ENCODE measurements at places on chromosomes 5 and 9.
A peak's percentile ranks its signal among the peaks of the same experiment; 100 is the strongest.

DNA sequence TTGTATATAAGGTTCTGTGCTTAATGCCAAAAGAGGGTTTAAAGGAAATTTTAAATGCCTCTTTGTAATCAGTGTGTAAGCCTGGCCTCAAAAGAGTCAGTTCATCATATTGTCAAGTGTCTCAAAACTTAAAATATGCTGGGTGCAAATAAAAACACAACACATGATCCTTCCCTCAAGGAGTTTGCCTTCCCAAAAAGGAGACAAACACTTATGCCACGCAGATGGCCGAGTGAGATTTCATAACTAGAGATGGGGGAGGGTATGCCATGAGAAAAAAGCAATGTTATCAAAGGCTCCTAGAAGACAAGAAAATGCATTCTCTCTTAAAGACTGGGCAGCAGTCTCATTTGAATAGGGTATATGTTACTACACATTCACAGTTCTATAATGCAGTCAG lies 55.2 kb downstream of the FBXO38 start:
- DNase-seq = no peak

DNA sequence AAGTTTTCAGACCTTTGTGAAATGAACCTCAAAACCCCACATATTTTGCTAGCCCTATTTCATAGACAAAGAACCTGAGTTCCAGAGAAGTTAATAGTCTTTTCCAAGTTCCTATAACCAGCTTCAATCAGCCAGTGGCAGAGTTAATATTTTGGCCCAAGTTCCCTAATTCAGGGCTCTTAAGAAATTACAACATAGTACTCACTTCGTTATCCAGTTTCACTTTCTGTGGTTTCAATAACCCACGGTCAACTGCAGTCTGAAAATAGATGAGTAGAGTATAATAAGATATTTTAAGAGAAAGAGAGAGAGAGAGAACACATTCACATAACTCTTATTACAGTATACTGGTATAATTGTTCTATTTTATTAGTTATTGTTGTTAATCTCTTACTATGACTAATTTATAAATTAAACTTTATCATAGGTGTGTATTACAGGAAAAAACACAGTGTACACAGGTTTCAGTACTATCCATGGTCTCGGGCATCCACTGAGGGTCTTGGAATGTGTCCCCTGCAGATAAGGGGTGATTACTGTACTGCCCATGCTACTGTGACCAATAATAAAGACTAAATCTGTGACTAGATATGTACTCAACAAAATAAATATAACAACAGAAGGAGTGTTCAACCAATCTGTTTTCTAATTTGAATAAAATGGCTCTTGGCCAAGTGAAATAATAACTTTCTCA lies 9.3 kb upstream of the MYOT start:
- peak; percentile 9 for DNase-seq

DNA sequence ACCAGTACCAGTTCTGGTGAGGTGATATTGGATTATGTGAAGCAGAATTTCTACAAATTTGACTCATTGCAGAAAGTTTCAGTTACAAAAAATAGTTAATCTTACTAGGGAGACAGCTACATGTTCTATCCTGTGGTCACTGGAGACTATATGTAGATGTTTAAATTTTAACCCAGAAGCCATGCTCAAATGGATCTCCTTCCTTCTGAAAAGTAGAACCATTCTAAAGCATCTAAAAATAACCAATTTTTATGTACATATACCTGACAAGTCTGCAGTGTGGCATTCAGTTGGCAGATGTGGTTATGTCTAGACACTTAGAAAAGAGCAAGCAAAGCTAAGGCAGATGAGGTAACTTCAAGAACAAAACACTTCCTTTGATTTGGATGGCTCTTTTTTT lies 65.5 kb upstream of the POU4F3 start:
- DNase-seq = no peak

DNA sequence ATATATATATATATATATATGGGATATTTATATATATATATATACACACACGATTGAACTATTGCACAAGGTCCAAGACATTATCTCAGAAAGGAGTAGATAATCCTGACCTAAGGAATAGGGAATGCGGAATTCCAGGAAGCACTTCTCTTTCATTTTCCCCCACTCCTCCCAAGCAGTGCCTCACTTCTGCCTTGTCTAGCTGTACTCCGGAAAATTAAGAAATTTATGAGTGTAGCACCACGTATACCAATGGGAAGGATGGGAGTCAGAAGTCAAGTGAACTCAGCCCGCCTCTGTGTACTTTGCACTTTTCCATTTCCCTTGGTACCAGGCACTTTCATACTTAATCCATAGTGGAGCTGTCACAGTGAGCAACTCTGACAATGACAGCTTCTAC lies 10.9 kb downstream of the SLC36A1 start:
- DNase-seq = no peak

DNA sequence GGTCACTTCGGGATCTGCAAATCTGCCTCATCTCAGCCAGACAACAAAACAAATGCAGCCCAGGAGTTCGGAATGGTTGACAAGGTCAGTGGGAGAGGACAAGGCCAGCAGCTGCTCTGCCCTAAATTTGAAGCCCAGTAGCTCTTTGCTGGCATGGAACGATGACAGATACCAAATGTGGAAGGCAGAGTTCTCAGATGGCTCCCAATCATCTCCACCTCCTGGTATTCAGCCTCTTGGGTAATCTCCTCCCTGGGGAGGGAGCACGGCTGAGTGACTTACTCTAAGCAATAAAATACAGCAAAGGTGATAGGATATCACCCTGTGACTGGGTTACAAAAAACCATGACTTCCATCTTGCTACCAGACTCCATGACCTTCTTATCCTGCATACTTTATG lies 172.8 kb downstream of the ENTREP1 start:
- no peak for DNase-seq

DNA sequence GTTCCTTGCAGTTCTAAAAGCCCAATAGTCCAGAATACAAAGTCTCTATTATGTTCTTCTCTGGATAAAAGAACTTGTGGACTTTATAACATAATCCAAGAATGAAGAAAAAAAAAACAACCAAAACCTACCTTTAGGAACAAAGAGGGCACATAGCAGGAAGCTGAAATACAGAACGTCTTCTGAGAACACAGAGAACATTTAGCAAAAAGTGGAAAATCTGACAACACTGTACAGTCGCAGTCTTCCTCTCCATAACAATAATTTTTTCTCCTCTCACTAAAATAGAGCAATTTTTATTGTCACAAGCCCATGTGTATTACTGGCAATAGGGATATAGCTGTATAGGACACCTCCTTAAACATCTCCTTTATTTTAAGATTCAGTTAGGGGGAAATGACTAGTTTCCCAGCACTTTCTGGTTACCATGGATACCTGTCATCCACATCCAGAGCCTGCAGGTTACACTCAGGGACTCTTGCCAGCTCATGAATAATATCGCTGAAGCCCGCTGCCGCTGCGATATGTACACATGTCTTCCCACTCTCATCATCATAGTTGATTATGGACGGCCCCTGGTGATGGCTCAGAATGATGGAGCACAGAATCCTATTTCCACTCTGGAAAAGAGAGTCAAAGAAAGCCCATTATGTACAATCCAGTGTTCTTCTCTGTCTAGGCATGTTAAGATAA lies 106.5 kb downstream of the ANKRD55 start:
- DNase-seq = peak; percentile 64

DNA sequence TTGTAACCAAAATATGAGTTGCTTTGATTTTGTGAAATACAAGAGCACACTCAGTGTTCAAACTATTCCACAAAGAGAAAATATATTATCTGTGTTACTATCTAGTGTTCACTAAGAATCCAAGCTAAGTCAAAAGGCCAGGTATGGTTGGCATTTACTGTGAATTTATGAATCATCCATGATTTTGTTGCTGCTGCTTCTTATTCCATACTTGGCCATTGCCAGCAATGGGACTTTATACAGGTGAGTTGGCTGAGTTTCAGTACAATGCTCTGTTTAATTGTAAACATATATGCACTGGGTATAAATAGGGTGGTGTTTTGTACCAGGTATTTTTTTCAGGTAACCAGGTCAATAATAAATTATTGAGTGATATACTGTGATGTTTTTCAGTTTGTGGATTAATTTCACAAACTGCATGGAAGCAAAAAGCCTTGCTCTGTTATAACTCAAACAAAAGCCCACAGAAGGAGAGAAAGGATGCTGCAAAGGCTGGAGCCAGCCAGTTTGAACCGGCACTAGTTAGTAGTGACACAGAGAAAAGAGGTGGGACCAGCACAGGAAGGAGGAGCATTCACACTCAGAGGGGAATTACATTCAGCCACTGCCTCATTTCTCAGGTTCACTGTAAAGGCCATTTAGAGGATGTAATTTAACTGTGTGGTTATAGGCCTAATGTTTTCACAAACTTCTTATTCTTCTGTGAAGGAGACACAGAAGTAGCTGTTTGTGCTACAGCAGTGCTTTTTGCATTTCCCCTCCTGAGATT lies 381.8 kb downstream of the ADGRV1 start:
- peak; percentile 51 for DNase-seq

Measured in brain microvascular endothelial cell (primary cell).